ENCODE measurements at places on chromosomes 7 and 10.

GRCh38 chr7:50214771-50215170, 89.7 kb upstream of the IKZF1 start:
- H3K36me3 ChIP-seq: no peaks in the 10 kb centered on the region
- DNase-seq: no peak
- no peak overlapping the region for H3K4me3 ChIP-seq
- no peaks in the 10 kb centered on the region for H3K27me3 ChIP-seq
- H3K4me1 ChIP-seq: no peaks in the 10 kb centered on the region

DNA sequence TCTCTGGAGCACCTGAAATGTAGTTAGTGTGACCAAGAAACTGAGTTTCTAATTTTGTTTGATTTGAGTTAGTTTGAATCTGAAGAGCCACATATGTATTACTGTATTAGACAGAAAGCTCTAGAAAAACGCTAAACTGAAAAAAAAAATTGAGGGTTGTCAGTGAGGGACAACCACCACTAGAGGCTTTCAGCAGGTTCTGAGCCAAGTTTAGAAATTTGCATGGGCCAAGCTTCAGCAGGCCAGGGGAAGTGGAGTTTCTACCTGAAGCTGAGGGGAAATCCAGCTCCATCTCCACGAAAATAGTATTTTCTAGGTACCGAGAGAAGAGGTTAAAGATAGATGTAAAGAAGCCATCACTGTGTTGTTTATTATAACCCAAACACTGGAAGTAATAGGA, 77.9 kb upstream of the PLXNA4 start:
- DNase-seq: no peak
- H3K27me3 ChIP-seq: no peaks in the 10 kb centered on the region
- H3K4me1 ChIP-seq: no peaks in the 10 kb centered on the region

DNA sequence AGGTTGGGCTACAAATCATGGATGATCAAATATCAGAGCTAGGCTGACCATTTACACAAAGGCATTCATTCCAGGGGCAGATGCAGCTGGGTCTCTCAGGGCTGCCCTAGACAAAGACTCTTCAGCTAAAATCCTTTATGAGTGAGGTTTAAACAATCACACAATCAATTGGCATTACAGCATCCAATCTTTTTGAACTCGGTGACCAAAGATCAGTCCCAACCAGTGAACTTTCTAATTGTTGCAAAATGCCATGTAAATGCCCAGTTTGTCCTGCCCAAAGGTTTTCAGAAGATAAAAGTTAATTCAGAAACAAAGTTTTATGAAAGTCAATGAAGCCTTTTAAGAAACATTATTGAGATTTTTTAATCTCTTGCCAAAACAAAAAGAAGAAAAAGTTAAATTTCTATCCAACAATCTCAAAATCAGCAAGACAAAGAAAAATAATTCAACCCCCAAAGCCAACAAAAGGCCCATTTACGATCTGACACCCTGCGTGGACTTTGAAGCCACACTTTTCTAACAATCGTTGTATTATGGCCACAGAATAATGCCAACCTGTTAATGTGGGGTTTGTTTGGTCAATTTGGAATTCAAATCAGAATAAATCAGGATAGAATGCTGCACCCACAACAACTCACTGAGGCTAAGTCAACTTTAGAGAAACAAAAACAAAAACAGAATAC, 40.9 kb downstream of the GPR37 start:
- H3K27ac ChIP-seq: no peak overlapping the region
- H3K4me1 ChIP-seq: no peaks in the 10 kb centered on the region
- H3K27me3 ChIP-seq: no peaks in the 10 kb centered on the region
- H3K4me3 ChIP-seq: no peak overlapping the region

- H3K27ac ChIP-seq: no peak overlapping the region
- H3K27me3 ChIP-seq: no peaks in the 10 kb centered on the region
- DNase-seq: no peak
- H3K4me1 ChIP-seq: no peaks in the 10 kb centered on the region
These were observed 55.2 kb upstream of the DKK1 start for GRCh38 chr10:52258799-52259425.

DNA sequence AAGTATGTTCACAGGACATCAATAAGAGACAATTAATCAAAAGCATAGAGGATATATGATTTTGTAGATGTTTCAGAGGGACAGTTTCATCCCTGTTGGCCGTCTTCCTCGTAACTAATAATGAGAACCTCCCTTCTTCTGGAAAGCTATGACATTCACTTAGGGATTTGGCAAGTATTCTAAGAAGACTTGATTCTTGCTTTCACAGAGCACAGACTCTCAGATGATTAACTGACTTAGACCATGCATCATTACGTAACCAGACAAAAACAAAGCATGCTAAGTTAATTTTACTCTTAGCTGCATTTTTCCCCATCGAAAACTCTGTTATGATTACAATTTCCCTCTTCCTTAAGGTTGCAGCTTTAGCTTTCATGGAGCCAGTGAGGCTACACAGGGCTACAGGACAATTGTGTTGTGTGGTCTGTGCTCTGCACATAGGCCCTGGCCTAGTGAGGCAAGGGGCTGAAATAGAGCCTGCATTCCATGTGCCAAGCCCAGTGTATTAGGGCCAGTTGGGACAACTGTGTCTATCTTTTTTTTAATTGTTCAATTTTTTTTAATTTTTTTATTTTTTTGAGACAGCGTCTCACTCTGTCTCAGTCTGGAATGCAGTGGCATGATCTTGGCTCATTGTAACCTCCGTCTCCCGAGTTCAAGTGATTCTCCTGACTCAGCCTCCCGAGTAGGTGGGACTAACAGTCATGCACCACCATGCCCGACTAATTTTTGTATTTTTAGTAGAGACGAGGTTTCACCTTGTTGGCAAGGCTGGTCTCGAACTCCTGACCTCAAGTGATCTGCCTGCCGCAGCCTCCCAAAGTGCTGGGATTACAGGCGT, 105.3 kb downstream of the PLXDC2 start:
- DNase-seq: no peak
- H3K27me3 ChIP-seq: no peaks in the 10 kb centered on the region
- peaks cover 3% of the 10 kb centered on the region for H3K4me1 ChIP-seq
- no peak overlapping the region for H3K4me3 ChIP-seq

GRCh38 chr7:43364391-43364790, 218.5 kb upstream of the STK17A start:
- H3K27me3 ChIP-seq: no peaks in the 10 kb centered on the region
- no peak for DNase-seq
- no peaks in the 10 kb centered on the region for H3K4me1 ChIP-seq
- H3K4me3 ChIP-seq: no peak overlapping the region
- no peaks in the 10 kb centered on the region for H3K36me3 ChIP-seq

DNA sequence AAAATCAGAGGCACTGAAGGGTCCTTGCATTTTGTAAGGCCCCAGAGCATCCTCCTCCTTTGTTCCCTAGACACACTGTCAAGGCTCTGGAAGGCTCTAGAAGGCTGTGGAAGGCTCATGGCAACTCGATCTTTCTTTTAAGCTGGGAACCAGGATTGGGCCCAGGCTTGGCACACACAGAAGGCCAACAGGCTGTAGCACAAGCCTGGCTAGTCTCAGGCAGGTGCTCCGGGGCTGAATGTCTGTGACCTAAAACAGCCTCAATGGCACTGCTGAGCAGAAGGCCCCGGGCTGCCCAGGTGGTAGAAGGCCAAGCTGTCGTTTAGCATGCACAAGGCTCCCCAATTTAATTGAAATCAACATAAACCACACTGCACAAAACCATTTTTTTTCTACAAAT, 55.7 kb downstream of the PRKAG2 start:
- no peaks in the 10 kb centered on the region for H3K36me3 ChIP-seq
- no peak overlapping the region for H3K27ac ChIP-seq
- H3K4me3 ChIP-seq: no peak overlapping the region
- DNase-seq: no peak

GRCh38 chr10:34407324-34407805, 407.7 kb downstream of the PARD3 start:
- no peaks in the 10 kb centered on the region for H3K4me1 ChIP-seq
- no peak overlapping the region for H3K27ac ChIP-seq
- DNase-seq: no peak
- no peaks in the 10 kb centered on the region for H3K36me3 ChIP-seq
- no peak overlapping the region for H3K4me3 ChIP-seq

DNA sequence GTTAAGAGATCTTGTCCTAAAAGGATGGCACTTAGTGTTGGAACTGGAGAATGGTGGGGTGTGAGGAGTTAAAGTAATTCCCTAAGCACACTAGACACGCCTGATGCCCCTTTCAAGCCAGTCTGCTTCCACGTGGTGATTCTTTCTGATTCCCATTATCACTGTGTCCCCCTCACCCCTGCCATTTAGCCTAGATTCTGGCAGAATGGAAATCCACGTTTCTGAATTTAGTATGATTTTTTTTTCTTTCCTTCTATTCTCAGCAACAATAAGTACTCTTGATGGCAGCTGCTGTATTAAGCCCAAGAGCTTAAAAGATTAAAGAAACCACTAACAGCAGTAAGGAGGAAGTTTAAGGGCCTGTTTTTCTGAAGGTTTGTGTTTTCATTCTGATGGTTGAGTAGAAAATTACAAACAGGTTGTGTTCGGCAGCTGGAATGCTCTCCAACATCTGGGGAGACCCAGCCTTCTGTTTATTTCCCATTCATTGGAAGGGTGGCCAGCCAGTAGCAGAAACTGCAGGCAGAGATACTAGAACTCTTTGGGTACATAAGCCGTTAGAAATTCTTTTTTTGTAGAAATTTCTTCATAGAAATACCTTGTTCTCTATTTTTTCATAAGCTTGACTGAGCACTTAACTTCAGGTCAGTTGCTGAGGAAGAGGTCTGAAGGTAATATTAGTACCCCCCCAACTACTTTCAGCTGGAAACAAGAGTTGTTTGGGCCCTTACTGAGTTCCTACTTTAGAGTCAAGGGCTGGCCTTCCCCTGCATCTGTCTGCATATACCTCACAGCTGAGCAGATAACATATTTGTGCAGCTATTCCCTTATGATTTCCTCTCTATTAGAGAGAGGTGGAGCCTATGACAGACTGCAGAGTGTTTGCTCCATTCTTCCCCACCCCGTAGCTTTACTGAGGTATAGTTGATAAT, 355.1 kb downstream of the AUTS2 start:
- DNase-seq: no peak
- H3K4me3 ChIP-seq: no peak overlapping the region
- H3K36me3 ChIP-seq: no peaks in the 10 kb centered on the region
- no peak overlapping the region for H3K27ac ChIP-seq
- no peaks in the 10 kb centered on the region for H3K4me1 ChIP-seq
- no peaks in the 10 kb centered on the region for H3K27me3 ChIP-seq

DNA sequence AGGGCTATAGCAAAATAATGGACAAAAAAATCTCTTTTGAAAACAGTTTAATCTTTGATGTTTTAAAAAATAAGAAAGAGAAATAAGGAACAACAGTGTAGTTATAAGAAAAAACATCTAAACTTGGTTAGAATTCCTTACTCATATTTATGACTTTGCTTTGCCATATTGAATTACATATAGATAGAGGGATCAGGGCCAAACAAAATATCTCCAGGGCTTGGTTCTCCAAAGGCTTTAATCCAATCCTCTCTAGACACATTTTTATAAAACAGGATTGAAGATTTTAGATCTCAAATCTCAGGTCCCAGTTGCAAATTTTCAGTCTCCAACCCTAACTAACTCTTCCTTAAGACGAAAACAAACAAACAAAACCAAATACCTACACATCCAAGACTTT, 72.6 kb upstream of the RHOBTB1 start:
- H3K36me3 ChIP-seq: no peaks in the 10 kb centered on the region
- no peak overlapping the region for H3K27ac ChIP-seq
- DNase-seq: no peak
- H3K4me3 ChIP-seq: no peak overlapping the region
- H3K4me1 ChIP-seq: no peaks in the 10 kb centered on the region
- no peaks in the 10 kb centered on the region for H3K27me3 ChIP-seq

DNA sequence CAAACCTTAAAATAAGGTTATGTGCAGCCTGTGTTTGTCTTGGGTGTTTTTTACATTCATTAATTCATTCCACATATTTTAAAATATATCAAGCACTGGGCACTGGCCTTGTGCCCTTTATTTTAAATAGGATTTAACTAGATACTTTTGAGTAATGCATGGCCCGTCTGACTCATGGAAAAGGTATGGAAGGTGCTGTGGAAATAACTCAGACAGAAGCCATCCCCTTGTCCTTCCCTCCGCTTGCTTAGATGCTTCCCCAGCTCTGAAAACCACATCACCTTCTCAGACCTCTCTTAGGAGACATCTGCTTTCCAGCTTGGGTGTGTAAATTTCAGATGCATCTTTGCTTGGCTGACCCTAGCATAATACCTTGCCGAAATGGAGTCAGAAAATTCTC, 30.5 kb downstream of the SLC18A2 start:
- no peak overlapping the region for H3K4me3 ChIP-seq
- H3K4me1 ChIP-seq: no peaks in the 10 kb centered on the region

GRCh38 chr10:84798312-84798711, 469.9 kb downstream of the CCSER2 start:
- no peak overlapping the region for H3K27ac ChIP-seq
- H3K36me3 ChIP-seq: no peaks in the 10 kb centered on the region
- no peaks in the 10 kb centered on the region for H3K27me3 ChIP-seq
- H3K4me1 ChIP-seq: no peaks in the 10 kb centered on the region
- DNase-seq: no peak

- DNase-seq: no peak
- H3K36me3 ChIP-seq: no peaks in the 10 kb centered on the region
- H3K4me1 ChIP-seq: no peaks in the 10 kb centered on the region
- no peak overlapping the region for H3K27ac ChIP-seq
- H3K4me3 ChIP-seq: no peak overlapping the region
- H3K27me3 ChIP-seq: no peaks in the 10 kb centered on the region
These were observed 16.6 kb downstream of the JAZF1 start for GRCh38 chr7:28163949-28164348.

DNA sequence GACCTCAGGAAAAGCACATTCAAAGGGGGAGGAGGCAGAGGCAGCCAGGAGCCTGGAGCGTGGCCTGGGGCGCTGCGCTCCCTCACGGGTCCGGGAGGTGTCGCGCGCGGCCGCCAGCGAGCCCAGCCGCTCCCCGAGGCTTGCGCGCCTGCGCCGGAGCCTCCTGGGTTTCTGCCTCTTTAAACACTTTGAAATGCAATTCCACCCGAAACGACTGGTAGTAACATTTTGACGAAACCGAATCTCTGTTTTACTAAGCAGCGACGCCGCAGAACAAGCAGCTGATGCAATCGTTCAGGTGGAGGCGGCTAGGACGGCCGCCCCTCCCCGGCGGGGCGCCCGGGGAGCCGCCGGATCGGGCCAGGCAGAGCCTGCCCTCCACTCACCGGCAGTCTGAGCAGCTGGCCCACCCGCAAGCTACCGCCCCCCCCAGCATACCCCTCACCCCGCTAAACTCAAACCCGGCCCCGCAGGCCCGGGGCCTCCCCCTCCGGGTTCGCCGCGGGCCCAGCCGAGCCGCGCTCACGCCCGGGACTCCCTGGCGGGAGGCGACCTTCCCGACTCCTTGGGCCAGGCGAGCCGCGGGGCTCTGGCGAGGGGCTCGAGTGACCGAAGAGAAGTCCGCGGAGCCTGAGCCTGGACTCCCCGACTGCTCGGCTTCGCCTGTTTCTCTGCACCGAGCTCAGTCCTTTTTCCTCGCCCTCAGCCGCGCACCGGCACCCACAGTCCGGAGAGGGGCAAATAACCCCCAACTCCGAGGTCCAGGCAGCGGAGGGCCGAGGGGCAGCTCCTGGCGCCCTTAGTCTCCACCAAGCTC, 3.2 kb downstream of the MKX start:
- H3K36me3 ChIP-seq: no peaks in the 10 kb centered on the region
- peaks cover 5% of the 10 kb centered on the region for H3K27me3 ChIP-seq
- H3K4me1 ChIP-seq: peaks cover 3% of the 10 kb centered on the region
- H3K27ac ChIP-seq: peak overlapping the region; percentile 87
- DNase-seq: peak; percentile 59

All from prostate gland (tissue), 2 donors.